ENCODE measurements at places on chromosomes 1 and 21.
A peak's percentile ranks its signal among the peaks of the same experiment; 100 is the strongest.

DNA sequence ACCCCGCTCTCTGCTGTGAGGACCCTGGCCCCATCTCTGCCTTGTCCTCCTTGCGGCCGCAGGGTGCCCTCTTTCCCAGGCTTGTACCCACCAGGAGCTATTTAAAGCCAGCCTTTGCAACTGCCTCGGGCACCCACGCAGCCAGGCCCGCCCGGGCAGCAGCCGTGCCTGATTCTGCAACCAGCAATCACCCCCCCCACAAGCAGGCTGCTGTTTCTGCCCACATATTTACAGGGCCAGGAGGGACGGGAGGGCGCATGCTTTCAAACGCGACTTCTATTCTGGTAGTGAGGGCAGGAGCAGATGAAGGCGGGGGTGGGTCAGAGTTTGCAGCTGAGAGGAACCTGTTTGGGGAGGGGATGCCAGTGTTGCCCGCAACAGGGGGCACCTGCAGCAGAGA, 13.6 kb downstream of the GABRD start:
- DNase-seq: no peak

DNA sequence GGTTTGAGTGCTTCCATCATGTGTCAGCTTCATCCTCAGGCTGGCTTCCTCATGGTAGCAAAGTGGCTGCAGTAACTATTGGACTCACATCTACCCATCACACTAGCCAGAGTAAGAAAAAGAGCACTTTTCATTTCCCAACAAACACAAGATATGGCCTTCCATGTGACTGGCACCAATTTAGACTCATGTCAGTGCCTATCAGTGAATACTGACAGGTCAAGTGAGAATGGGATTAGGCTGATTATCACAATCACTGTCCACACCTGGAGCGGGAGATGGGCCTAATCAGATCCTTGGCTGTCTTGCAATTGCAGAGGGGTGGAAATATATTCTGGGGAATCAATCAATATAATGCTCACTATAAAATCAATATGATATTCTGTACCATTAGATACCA, 2.9 kb upstream of the RABGAP1L start:
- DNase-seq: no peak

GRCh38 chr1:44775930-44776729, 790 bp downstream of the RPS8 start:
- DNase-seq: peak; percentile 67

GRCh38 chr1:210814382-210815123, 319.4 kb downstream of the KCNH1 start:
- DNase-seq: no peak

DNA sequence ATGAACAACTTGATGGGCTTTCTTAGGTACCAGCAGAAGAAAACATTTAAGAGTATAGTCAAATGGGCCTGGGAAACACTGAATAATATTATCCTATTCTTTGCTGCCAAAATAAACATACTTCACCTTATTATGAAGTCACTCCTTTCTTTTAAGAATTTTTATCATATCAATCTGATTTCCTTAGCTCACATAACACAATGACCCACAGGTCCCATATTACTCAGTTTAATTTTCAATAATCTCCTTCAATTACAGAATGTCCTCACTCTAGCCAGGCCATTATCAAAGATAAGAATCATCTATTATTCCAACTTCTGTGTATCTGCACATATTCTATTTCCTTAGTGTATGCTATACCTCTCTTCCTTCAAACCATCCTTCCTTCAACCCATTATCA, 63.0 kb downstream of the PIGK start:
- DNase-seq: no peak

- no peak for DNase-seq
Measured at GRCh38 chr21:20631633-20632032, 366.6 kb upstream of the NCAM2 start.

DNA sequence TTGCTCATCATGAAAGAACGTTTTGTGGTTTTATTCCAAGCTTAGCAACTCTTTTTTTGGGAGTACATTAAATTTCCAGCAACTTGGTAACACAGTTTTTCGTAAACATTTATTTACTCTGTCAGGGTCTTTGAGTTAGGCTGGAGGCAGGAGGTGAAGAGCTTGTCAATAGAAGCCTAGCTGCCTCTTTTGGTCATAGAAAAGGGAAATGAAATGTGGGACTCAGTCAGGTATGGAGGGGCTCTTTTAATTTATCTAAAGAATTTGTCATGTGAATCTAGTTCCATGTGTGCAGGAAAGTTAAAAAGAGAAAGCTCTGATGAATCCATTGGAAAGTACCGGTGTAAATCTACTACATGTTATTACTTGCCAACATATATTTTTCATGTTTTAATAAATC, 45.9 kb upstream of the PRMT6 start:
- DNase-seq: no peak

DNA sequence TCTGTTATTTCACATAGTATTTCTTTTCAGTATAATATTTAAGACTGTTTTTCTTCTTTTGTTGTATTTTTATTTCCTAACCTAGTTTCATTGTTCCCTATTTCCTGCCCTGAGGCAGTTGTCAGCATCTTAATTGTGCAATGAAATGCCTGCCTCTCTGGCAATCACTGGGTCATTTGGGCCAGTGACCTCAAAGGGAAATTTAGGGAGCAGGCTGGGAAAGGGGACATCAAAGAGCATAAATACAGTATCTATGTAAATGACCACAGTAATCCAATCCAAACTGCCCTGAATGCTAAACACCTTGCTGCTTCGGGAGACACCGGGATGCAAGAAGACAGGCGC, 147.8 kb downstream of the TLR5 start:
- no peak for DNase-seq

DNA sequence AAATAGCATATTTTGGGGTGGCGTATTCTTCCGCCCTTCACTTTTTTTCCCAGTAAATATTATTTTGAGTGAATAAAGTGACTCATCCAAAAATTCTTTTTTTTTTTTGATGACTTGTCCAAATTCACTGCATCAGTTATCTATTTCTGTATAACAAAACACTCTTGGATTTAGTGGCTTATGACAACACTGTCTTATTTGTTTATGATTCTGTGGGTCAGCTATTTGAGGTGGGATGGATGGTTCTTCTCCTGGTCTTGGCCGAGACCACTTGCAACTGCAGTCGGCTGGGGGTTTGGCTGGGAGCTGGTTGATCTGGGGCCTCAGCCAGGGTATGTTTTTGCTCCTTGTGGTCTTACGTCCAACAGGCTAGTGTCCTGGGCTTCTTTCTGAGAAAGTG, 39.9 kb upstream of the SRSF10 start:
- no peak for DNase-seq

Data from HL-60 (cell line).